Esophagus squamous epithelium (tissue), 5 donors: ENCODE measurements at places on chromosomes 7 and 10.

DNA sequence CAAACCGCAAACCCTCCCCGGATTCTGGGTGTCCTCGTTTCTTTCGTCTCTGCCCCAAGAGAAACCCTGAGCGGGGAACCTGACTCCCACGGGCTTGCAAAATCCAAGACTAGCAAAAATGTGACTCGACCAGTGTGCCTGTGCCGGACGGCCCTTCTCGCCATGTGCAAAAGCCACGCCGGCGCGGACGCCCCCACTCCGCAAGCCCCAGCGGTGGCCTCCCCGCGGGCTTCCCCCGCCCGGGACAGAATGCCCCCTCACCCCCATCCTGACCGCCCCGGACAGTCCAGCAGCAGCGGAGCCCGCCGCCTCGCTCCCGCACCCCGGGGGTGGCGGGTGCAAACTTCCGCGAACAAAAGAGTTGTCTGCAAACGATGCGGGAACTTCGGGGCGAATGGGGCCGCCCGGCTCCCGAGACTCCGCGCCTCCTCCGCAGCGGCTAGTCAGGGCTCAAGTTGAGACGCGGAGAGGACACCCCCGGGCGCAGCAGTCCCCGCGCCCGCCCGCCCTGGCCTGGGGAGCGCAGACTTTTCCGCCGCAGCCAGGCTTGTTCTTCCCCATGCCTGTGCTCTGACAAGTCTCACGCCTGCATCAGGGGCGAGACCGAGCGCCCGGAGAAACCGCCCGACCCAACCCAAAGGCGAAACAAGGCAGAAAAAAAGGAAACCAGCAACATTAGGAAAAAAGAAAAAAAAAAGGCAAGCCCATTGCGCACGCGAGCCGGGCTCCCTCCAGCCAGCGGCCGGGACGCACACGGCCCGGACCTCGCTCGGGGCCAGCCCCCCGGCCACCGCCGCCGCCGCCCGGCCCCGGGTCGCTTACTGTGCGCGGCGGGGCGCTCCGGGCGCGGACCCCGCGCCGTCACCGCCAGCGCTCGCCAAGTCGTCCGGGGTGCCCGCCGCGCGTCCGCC lies 732 bp downstream of the FAM53B start:
- DNase-seq = no peak

- no peak for DNase-seq
Observed at GRCh38 chr7:128103498-128104107, 72.4 kb upstream of the LRRC4 start.

- no peak for DNase-seq
Observed at GRCh38 chr7:71937840-71938371, 474.2 kb downstream of the CALN1 start.

GRCh38 chr10:14192746-14193145 lies 138.0 kb downstream of the FRMD4A start:
- no peak for DNase-seq

- DNase-seq = no peak
Observed at GRCh38 chr7:47611045-47611511, 29.2 kb upstream of the TNS3 start.

GRCh38 chr7:39644170-39644569 lies 20.8 kb downstream of the RALA start:
- DNase-seq = no peak

DNA sequence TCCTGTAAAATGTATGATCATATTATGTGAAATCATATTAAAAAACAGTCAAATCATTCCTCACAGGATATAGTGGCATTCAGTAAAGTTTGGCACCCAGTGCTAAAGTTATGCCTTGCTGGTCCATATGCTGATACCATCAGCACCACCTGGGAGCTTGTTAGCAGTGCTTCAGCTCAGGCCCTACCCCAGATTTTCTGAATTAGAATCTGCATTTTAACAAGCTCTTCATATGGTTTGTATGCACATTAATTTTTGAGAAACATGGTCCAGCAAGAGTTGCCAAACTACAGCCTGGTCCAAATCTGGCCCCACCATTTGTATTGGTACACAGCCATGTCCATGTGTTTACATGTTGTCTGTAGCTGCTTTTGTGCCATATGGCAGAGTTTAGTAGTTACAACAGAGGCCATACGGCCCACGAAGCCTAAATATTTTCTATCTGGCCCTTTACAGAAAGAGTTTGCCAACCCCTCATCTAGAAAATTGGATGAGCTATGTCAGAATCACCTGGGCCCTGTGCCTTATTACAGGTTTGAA lies 30.1 kb downstream of the RAB18 start:
- no peak for DNase-seq

DNA sequence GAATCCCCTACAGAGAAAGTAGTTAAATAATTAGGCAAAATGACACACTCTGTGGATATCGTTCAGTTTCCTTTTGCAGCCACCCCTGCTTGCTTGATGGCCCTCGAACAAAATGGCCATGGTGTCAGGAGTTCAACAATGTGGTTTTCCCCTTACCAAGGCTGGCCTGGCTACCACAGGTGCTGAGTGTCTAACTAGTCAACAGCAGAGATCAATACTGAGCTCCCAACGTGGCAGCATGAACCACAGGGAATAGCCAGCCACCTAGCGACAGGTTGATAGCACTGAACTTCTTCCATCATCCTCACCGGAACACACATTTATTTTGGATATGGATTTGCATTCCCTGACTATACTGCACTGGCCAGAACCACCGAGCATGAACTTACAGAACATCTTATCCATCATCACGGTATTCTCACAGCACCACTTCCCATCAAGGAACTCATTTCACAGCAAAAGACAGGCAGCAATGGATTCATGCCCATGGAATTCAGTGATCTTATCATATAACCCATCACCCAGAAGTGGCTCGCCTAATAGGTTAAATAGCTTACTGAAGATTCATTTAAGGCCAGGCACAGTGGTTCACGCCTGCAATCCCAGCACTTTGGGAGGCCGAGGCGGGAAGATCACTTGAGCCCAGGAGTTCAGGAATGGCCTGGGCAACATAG lies 6.3 kb downstream of the C10orf67 start:
- DNase-seq = no peak

GRCh38 chr10:73408061-73408460 lies 5.8 kb downstream of the ANXA7 start:
- no peak for DNase-seq

GRCh38 chr7:99002827-99003212 lies 124.5 kb downstream of the TRRAP start:
- DNase-seq = no peak

GRCh38 chr10:133276100-133276434 lies 601 bp downstream of the ADAM8 start:
- DNase-seq = no peak

GRCh38 chr10:113486531-113486930 lies 66.3 kb upstream of the HABP2 start:
- no peak for DNase-seq

DNA sequence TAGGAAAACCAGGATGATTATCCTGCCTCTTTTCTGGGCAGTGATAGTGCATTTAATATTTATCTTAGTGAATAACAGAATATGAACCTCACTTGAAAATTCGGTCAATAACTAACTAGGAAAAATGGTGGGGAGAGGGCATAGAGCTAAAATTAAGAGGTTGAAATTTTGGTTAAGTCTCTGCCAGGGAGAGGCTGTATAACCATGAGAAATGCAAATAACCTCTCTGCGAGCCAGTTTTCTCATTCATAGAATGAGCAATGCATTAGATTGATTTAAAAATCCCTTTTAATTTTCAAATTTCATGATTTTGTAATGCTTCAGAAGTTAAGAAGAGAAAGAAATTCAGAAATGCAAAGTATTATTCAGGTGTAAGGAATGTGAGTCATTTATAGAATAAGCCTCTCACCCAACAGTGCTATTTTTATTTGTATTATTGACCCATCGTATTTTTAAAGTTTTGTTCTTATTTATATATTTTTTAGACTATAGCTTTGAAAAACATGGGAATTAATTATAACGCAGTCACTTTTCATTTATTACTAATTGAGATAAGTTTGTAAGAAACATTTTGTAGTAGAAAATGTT lies 104.7 kb downstream of the PHF14 start:
- no peak for DNase-seq

DNA sequence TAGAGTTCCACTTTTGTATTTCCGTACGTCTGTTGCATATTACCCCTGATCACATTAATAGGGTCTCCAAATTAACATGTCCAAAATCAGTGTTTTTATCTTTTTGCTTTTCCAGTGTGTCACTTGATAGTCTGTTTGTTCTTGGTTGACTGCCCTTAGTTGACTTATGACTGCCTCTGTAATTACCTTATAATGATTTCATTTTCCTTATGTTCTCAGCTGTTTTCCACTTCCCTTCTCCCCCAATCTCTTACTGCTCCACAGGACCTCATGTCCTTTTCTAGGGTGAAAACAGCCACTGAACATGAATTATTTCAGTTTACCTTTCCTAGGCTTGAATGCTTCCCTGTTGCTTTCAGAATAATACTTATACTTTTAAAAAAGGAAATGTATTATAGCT lies 54.7 kb downstream of the MAPK8 start:
- no peak for DNase-seq

DNA sequence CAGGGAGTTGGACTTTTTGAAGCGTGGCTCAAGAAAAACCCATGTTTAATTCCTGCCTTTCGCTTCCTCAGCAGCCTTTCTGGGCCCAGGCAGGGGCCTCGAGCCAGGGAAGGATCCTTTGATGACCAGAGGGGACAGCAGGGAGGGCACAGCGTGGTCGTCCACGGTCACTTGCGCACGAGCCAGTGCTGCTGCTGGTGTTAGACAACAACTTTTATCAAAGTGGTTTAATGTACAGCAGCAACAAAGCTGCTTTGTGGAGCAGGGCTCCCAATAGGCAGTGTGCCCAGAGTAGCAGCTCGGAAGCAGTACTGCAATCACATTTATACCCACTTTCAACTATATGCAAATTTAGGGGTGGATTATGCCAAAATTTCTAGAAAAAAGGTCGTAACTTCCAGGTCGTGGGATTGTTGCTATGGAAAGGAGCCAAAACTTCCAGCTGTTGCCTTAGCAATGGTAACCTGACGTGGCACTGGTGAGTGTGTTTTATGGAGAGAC lies 6.1 kb downstream of the GIMAP1 start:
- no peak for DNase-seq

- no peak for DNase-seq
Observed at GRCh38 chr7:91811641-91812040, 68.9 kb downstream of the MTERF1 start.

GRCh38 chr7:8277394-8277982 lies 15.5 kb upstream of the ICA1 start:
- no peak for DNase-seq

DNA sequence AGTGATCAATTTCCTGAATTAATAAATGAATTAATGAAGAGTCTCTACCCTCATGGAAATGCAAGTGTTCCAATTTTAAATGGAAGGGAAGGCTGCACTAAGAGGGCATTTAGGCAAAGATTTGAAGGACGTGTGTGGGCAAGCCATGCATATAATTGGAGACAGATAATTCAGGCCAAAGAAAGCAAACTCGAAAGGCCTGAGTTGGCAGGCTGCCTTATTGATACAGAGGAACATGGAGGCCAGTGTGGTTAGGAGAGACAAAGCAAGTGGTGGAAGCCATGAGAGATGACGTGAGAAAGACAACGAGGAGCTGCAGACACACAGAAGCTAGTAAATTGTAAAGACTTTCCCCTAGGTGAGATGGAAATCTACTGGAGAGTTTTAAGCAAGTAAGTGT lies 15.4 kb upstream of the PCLO start:
- DNase-seq = no peak

- DNase-seq = no peak
Observed at GRCh38 chr7:2880874-2881533, 36.9 kb upstream of the GNA12 start.

DNA sequence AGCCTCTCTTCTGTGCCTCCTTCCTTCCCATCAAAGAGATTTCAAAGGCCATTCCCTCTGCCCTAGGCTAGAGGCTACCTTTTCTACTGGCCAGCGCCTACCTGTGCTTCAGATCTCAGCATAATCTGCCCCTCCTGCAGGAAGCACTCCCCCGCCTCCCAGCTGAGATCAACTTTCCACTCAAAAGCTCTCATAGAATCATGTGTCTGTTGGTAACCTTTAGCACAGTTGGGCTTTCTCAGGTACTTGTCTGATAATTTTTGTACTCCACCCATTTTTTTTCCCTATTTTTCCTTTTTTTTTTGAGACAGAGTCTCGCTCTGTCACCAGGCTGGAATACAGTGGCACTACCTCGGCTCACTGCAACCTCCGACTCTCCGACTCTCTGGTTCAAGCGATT lies 231.0 kb upstream of the PRSS58 start:
- no peak for DNase-seq

DNA sequence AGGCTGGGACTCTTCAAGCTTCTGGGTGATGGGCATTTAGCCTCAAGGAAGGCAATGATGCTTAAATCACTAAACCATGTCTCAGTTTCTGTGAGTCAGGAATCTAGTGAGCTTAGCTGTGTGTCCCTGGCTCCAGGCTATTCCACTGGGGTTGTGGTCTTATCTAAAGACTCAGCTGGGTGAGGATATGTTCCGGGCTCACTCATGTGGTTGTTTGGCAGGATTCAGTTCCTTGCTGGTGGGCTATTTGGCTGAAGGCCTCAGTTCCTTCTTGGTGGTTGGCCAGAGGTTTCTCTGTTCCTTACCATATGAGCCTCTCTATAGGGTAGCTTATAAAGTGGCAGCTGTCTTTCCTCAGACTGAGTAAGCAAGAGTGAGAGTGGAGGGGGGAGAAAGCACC lies 12.0 kb downstream of the EVX1 start:
- no peak for DNase-seq

DNA sequence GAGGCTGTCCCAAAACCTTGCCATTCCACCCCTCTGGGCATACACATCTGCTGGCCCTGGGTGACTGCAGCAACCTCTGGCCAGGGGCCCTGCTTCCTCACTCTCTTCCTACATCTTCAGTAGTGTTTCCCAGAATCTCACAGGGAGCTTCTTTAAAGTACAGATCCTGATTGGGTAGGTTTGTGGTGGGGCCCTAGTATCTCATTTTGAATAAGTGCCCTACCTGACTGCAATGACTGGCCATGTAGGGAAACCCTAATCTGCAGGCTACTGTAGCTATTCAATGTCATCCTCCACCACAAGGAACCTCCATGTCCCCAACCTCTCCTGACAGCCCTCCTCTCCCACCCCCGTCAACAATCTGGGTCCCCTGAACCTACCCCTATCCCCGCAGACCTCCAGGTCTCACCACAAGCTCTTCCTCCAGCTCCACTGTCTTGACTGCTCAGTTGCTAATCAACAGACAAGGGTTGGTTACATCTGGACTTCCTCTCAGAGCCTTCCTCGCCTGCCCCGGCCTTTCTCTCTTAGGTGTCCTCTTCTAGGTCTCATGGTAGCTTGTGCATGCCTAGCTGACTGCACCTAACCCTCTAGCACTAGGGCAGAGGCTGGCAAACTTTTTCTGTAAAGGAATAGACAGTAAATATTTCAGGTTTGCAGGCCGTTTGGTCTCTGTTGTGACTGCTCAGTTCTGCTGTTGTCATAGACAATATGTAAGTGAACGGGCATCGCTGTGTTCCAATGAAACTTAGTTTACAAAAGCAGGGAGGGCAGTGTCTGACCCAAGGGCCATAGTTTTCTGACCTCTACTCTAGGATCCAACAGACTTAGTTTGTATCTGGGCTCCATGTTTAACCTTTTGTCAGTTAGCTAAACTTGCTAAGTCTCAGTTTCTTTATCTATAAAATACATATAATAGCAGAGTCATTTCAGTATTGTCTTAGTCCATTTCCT lies 121.1 kb downstream of the AOAH start:
- no peak for DNase-seq
